ENCODE measurements at places on chromosomes 6 and 20.

DNA sequence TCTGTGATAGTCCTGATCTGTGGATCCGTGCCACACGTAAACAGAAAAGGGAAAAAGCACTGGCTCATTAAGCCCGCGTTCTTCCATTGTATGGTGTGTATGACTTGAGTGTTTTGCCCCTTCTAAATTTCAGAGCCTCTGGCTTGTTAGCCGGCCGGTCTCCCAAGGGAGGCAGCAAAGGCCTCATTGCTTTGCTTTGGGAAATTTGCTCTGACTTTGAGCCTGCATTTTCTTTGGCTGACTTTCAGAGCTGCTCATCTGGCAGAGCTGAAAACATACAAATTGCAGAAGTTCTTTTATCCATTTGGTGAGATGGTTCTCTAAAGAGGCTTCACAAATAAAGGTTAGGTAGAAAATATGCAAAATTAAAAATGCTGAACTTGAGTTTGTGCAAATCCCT lies 123.0 kb downstream of the UTRN start:
- no peak for DNase-seq

- DNase-seq: no peak
Observed at GRCh38 chr6:141359953-141360352, 772.8 kb upstream of the GJE1 start.

DNA sequence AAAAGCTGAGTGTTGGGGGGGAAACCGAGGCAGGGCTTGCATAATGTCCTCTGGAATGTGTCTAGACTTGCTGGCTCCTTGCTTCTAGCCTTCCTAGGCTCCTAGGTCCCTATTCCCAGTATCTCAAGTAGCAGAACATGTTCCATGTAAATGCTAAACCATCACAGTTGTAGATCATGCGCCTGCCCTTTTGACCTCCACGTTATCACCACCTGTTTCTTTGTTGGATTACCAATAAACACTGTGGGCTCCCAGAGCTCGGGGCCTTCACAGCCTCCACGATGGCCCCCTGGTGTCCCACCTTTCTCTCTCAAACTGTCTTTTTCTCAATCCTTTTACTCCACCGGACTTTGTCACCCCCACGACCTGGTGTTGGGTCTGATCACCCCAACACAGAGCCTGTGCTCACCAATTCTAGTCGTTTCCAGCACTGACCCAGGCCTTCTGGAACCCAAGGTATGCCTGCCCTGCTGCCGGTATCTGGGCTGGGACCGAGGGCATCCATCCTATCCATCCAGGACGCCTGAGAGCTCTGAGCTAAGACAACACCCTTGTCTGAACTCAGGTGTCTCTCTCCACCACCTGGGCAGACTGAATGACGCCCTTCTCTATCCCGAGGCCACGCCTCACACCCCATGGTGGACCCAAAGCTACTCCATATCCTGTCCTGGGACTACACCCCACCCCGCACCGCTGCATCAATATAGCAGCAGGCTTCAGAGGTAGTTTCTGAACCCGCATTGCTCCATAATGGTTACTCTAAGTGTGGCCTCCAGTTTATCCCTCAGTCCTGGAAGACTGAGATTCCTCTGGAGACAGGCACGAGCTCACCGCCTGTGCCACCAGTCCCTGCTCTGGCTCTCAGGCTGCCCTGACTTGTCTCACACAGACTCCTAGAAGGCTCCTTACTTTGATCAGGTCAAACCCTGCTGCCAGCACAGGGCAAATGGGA lies 9.3 kb upstream of the PRR18 start:
- no peak for DNase-seq

GRCh38 chr6:57305761-57306160 lies 11.7 kb upstream of the PRIM2 start:
- DNase-seq: peak; percentile 20

- DNase-seq: no peak
Observed at GRCh38 chr20:8212286-8212685, 80.2 kb downstream of the PLCB1 start.

- no peak for DNase-seq
Observed at GRCh38 chr6:19032591-19033295, 645.6 kb downstream of the RNF144B start.

DNA sequence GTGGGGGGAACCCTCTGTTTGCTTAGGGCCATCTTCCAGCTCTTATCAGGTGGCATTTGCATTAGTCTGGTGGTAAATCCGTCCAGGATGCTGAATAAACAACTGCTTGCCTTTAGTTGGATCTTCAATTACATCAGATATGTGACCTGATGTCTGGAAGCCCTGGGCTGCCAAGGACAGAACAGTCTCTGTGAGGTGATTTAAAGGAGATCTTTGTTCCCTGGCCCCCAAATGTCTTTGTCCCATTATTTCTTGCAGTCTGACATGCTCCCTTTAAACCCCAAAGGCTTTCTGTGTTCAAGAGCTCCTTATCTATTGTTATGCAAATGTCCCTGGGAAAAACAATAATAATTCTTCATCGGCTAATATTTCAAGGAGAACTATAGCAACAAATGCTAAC lies 84.6 kb upstream of the SPTLC3 start:
- no peak for DNase-seq

- no peak for DNase-seq
Observed at GRCh38 chr6:44672841-44673240, 285.3 kb downstream of the CDC5L start.

DNA sequence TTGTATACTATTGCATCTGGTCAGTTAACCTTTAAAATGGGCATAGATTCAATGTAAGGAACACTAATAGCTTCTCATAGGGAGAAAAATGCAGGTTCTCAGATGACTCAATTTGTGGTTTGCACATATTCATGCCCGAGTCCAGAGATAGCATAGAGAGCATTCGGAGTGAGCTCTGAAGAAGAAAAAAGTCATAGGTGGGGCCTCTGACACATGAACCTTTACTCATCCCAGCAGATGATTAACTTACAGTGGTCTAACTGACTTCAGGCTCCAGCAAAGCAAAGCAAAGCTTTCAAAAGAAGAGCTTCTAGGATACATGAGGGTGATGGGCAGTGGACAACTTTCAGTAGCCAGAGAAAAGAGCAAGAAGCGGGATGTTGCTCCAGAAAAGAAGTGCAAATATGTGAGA lies 55.3 kb upstream of the BTN3A2 start:
- no peak for DNase-seq

DNA sequence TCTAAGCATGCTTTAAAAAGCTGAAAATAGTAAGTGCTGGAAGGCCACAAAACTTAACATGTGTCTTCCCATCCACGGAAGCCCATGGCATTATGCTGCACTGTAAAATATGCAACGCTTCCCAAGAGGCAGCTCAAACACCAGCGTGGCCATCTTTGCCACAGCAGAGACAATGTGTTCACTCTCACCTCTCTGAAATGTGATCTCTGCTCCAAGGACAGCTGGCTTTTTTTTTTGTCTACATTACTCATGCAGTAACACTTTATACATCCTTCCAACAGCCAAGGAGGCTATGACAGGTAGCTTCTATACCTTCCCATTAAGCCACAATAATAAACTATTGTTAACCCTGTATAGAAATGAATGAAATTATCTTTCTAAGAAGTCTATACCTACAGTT lies 49.2 kb downstream of the BLOC1S5 start:
- DNase-seq: no peak

DNA sequence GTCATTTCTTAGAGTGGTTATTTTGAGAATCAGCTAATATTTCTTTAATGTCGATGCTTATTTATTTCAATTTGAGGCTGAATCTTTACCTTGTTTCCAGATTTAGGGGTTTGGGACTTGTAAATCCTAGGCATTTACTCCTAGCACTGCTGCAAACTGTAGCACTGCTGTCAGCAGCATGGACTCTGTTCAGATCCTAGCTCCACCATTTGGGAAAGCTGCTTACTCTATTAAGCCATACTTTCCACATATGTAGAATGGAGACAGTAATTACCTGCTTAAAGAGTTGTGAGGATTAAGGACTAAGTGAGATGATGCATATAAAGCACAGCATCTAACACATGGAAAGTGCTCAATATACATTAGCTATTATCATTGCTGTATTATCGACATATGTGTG lies 28.7 kb downstream of the TMEM242 start:
- DNase-seq: no peak

DNA sequence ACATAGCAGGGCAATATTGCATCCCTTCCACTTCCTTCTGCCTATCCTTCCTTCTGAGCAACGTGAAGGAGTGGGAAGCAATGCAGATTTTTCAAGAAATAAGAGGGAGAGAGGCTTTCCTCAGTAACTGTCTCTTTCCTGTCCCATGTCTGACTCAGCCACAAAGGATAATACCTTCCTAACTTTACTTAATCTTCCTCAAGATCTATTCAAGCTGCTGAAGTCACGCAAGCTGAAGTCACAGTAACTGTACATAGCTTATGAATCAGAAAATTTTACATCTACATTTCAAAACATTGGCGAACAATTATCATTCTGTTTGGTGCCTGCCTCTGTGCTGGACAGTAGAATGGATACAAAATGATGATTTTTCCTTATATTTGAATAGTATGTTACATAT lies 86.4 kb upstream of the POU3F2 start:
- DNase-seq: no peak

- no peak for DNase-seq
Observed at GRCh38 chr6:44227148-44227793, 3.9 kb downstream of the SLC29A1 start.

DNA sequence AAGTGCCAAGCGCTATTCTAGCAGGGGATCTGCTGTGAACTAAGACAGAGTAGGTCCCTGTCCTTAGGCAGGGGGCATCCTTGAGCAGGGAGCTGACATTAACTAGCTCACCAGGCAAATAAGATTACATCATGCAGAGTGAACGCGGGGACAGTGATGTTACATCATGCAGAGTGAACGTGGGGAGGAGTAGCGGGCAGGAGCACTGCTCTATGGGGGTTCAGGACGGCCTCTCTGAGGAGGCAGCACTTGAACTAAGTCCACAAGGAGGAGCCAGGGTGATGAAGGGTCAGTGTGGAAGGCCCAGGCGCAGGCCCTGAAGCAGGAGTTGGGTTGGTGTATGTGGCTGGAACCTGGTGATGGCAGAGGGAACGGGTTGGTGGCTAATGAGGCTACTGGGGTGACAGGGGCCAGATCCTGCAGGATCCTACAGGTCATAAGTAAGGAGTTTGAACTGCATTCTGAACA lies 38.7 kb downstream of the KAT14 start:
- no peak for DNase-seq

GRCh38 chr6:125773387-125774341 lies 17.1 kb upstream of the NCOA7 start:
- no peak for DNase-seq

GRCh38 chr20:8994045-8994444 lies 74.8 kb upstream of the PLCB4 start:
- no peak for DNase-seq

GRCh38 chr6:11912420-11912819 lies 99.7 kb upstream of the HIVEP1 start:
- DNase-seq: no peak

- DNase-seq: no peak
Observed at GRCh38 chr6:132960720-132961119, 146.4 kb downstream of the RPS12 start.

GRCh38 chr6:13427316-13427715 lies 60.1 kb downstream of the GFOD1 start:
- no peak for DNase-seq

GRCh38 chr6:135546680-135547418 lies 49.3 kb upstream of the AHI1 start:
- no peak for DNase-seq

DNA sequence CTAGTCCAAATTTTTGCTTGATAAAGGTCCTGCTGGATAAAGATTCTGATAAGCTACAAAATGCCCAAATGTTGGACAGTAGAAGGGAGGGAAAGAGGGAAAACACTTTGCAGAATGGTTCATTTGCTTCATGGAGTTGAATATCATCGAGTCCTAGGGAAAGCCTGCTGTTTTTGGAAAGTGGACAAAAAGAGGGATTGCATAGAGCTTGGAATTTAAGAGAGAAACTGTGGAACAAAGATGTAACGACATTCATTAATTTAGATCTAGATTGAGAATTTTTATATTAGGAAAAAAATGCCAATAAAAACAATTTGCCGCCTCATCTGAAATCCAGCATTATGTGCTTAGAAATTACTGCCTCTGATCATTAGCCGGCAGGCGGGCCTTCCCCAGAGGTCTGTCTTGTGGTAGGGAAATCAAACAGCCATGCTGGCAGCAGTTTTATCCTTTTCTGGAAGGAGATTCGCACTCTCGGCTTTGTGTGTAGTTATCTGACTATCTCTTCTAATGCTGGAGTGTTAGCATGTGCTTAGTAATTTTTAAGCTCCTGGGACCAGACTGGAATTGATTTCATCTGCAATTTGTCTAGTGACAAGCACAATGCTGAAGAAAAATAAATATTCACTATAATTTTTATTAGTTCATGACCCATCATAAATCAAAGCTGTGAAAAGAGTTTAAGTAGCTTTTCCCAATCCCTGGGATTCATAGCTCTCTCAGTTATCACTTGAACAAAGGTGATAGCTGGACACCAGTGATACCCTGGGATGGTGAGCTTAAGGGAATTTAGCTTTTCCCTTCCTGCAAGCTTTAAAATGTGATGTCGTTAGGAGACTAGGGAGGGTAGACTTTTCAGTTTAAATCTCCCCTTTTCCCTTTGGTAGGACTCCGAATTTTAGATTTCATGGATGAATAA lies 329.5 kb downstream of the PRL start:
- DNase-seq: no peak

GRCh38 chr6:142300302-142300701 lies 1.5 kb upstream of the ADGRG6 start:
- DNase-seq: no peak

GRCh38 chr6:8825726-8826125 lies 390.4 kb upstream of the SLC35B3 start:
- DNase-seq: no peak
